OCI-LY7 (cell line): ENCODE measurements at places on chromosomes 1 and 21.

DNA sequence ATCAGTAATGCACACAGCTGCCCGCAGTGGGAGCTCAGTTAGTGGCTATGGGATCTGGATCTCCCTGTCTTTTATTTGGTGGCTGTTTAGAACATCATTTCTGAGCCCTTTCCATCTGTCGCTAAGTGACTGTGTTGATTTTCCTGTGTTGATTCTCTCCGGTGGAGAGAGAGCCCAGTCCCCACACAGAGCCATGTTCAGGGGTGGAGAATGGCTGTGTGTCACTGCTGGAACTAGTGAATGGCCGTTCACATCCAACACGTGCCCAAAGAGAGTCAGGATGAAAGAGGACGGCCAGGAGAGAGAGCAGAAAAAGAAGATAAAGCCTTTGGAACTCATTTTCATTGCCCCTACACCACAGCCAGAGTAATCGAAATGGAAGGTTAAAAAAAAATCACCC is 76.2 kb downstream of the FBXO2 start:
- DNase-seq, result no peak

GRCh38 chr1:213772128-213773063 is 215.4 kb upstream of the PROX1 start:
- no peak for DNase-seq

DNA sequence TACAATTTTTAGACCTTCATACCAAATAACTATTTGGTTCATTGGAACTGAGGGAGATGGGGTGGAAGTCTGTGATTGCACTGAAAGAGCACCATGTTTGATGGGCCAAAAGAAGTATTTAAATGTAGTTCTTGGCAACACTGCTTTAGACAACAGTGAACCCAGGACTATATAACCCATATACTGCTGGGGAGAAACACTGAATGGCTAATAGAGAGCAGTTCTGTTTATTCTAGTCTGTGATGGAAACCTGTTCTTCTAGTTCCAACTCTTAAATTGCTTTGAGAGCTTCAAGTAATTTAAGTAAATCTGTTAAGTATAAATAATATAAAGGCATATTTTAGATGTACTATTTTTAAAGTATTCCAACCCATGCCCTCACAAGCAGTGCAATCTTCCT is 96.3 kb downstream of the NIBAN1 start:
- DNase-seq, result no peak

- DNase-seq, result no peak
Observed at GRCh38 chr21:26804895-26805609, 40.2 kb downstream of the ADAMTS1 start.

DNA sequence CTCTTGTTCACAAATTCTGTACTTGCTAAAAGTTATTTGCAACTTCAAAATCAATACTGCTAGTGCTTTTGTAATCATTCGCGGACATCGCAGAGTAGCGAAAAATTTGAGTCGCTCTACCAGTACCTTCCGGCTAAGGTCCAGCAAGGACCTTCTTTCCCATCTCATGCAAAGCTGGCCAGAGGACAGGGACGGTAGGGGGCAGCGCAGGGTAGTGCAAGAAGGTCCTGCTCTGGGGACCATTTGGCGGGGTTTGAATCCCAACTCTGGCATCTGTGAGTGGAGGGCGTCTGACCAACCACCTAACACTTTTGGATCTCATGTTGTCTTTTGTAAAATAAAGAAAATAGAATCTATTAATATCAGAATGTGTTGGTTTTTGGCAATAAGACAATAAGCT is 258.3 kb downstream of the SPATA17 start:
- no peak for DNase-seq
